GM18507 (cell line): ENCODE measurements at places on chromosomes 5 and 9.

- DNase-seq, result no peak
Measured at GRCh38 chr5:181028032-181028819, 11.8 kb upstream of the BTNL9 start.

DNA sequence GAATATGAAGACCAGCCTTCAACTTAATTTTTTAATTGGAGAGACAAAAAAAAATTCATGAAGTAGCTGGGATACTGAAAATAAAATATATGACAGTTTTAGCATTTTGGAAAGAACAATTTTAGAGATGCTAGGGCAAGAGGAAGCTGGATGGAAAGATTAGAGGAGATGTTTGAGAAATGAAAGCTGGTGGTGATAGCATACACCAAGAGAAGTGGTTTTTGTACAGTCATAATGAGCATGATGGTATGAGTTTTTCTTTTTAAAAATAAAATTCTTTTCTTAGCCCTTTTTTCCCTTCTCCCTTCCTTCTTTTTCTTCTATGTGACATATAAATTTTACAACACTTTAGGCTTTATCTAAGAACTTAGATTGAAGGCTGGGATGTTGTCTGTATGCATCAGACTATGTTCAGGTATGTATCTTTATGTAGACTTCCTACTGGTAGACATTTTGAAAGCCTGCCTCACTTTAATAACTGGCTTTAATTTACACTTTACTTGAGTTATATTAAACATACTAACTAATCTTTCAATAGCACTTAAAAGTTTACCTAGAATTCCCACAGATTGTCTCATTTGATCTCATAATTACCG, 522.5 kb downstream of the TLE4 start:
- DNase-seq, result no peak

DNA sequence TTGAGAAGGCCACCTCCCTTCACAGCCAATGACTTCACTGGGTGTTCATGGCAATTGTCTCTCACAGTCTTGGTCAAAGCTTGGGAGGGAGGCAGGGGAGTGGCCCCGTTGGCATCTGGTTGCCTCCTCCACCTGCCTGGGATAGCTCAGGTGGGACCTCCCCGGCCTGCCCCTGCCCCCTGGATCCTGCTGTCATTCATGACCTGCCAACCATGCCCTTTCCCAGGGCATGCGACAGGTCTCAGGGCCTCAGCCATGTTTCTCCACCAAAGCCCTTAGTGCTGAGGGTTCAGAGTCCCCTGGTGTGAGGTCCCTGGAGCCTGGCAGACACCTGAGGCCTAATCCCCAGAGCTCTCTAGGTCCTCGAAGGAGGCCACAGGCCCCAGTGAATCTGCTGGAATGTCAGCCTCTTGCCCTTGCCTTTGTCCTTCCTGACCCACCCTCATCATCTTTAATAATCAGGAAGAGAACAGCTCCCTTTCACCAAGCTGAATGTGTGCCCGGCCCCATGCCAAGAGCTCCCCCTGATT, 5.6 kb downstream of the DAB2IP start:
- no peak for DNase-seq

GRCh38 chr5:168961681-168962080, 339.3 kb downstream of the SLIT3 start:
- DNase-seq, result no peak

DNA sequence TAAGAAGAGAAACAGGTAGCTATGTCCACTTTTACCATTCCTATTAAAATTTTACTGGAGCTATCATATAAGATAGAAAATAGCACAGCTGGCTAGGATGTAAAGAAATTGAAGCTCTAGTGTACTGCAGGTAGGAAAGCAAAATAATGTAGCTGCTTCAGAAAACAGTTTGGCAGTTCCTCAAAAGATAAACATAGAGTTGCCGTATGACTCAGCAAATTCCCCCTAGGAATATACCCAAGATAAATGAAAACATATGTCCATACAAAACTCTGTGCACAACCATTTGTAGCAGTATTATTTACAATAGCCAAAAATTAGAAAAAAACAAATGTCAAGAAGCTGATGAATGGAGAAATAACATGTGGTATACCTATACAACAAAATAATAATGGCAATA, 64.6 kb upstream of the SHISAL2B start:
- DNase-seq, result no peak

GRCh38 chr5:96474073-96474472, 41.0 kb upstream of the PCSK1 start:
- no peak for DNase-seq

DNA sequence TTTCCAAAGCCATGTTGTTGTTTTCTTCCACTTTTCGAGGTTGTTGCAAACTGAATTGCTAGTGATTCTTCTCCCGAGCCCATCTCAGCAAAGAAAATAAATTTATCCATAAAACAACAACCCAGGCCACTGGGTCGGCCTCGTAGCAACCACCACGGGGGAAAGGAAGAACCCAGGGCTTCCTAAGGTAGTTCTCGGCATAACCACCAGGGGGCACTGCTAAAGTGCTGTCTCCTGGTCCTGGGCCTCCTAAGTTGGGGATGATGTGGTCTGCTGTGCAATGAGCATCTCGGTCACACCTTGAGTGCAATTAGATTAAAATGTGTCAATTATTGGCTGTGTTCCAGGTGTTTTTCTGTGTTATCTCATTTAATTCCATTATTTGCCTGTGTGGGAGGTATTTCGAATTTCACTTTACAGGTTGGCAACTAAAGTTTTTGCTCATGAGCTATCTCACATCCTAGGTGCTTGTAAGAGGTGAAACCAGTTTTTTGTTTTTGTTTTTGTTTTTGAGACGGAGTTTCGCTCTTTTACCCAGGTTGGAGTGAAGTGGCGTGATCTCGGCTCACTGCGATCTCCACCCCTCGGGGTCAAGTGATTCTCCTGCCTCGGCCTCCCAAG, 102.8 kb upstream of the DAP start:
- peak; percentile 51 for DNase-seq

DNA sequence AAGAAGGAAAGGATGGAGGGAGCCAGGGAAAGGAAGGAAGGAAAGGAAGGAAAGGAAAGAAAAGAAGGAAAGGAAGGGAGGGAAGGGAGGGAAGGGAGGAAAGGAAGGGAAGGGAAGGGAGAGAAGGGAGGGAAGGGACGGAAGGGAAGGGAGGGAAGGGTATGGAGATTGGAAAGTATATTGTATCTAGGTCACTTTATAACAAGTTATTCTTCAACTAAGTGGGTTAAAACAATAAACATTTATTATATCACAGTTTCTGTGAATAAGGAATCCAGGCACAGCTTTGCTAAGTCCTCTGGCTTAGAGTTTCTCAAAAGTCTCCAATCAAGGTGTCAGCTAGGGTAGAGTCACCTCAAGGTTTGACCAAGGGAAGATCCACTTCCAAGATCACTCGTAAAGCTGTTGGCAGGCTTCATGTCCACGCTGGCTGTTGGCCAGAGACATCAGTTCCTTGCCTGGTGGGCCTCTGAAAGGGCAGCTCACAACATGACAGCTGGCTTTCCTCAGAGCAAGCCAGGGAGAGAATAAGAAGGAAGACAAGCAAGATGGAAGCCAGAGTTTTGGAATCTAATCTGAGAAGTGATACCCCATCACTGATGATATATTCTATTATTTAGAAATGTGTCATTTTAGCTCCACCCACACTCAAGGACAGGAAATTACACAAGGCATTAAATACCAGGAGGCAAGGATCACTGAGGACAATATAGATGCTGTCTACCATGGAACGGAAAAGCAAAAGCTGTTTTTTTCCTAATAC, 105.1 kb downstream of the DEPDC1B start:
- DNase-seq, result no peak

- no peak for DNase-seq
Measured at GRCh38 chr5:152595405-152595804, 190.3 kb upstream of the NMUR2 start.

- no peak for DNase-seq
Measured at GRCh38 chr5:115392611-115393010, 96.2 kb upstream of the CCDC112 start.

DNA sequence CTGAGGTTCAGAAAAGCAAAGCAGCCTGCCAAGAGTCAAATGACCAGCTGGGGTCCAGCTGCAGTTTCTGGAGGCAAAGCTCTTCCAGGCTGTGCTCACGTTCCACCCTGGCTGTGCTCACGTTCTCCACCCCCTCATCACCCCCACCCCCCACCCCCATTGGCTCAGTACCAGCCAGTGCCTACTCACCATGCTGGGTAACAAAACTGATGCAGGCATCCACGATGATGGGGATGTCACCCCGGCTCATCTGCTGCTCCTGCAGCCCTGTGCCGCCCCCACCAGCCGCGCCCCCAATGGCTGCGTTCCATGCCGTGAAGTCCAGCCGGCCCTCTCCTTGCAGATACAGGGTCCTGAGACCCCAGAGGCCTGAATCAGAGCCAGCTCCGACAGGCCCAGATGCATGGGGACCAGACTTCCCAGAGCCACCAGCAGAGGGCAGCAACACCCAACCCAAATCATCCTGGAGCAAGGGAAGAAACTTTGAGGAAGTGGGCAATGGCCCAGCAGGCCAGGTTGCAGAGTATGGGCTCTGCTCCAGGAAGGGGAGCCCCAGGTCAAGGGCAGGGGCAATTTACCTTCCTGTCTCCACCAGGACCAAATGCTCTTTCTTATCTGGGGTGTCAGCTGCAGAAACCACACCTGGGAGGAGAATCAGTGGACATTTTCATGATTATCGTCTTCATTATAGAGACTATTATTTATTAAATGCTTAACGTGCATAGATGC, 13.7 kb upstream of the FCHSD1 start:
- DNase-seq, result peak; percentile 71

- DNase-seq, result no peak
Measured at GRCh38 chr9:127967151-127967809, 13.5 kb downstream of the EEIG1 start.

DNA sequence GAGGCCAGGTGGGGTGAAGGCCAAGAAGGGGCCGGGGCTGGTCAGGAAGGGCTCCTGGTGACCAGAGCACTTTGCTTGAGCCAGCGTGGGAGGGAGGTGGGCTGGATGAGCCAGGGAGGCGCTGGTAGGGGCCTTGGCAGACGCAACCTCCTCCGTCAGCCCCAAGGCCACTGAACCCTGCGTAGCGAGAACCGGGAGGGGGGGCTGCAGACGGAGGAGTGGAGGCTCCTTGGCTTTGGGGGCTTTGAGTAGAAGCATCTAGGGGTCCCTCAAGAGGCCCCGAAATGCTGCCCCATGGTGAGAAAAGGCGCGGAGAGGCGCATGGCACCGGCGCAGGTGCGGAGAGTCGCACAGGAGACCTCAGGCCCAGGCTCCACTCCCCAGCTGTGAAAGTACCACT, 1888.0 kb upstream of the CDH9 start:
- no peak for DNase-seq

DNA sequence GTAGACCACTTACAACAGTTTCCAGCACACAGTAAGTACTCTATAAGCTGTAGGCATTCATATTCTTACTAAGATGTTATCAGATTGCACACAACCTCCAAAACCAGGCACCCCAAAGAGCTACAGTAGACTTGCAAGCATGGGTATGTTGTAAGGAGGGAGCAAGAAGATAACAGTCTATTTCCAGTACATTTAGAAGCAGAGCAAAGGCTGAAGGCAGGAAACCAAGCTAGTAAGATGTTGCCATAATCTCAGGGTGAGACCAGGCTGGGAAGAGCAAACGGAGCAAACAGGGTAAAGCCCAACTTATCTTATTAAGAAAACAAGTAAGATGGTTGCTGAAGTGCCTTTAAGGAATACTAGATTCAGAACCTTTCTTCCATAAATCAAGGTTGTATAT, 161.1 kb downstream of the GLIS3 start:
- no peak for DNase-seq

- no peak for DNase-seq
Measured at GRCh38 chr5:137393196-137393993, 105.7 kb downstream of the SPOCK1 start.

GRCh38 chr9:89532478-89532877, 34.6 kb upstream of the SEMA4D start:
- no peak for DNase-seq

GRCh38 chr5:1432296-1432695, 12.9 kb downstream of the SLC6A3 start:
- DNase-seq, result no peak

DNA sequence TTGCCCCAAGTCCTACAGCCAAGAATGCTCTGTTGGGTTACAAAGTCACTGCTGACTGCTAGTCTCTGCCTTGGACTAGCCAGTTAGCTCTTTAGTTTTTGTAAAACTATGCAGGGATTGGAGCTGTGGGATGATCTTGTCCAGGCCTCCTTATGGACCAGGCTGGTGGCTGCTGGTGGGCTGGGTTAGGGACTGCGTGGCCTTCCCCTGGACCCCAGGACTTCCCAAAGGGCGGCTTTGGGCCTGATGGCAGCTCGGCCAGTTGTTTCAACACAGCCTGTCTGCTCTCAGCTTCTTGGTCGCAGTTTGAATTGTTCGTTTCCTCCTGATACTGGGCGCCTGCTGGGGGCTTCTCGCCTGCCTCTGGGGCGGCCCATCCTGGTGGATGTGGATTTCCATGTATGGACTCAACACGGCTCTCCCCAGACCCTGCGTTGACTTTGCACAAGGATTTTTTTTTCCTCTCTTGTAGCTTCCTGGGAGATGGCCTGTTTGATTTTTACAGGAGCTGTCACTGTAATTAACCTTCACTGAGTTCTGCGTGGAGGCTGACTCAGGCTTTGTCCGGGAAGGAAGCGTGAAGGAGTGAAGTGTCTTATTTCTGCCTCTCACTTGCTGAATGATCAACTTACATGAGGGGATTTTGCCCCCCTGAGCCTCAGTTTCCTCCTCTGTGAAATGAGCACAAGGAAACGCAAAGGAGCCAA, 91.9 kb upstream of the NEURL1B start:
- DNase-seq, result no peak

- no peak for DNase-seq
Measured at GRCh38 chr9:10265153-10265631, 347.6 kb downstream of the PTPRD start.

GRCh38 chr5:143219696-143220095, 183.8 kb downstream of the NR3C1 start:
- no peak for DNase-seq

DNA sequence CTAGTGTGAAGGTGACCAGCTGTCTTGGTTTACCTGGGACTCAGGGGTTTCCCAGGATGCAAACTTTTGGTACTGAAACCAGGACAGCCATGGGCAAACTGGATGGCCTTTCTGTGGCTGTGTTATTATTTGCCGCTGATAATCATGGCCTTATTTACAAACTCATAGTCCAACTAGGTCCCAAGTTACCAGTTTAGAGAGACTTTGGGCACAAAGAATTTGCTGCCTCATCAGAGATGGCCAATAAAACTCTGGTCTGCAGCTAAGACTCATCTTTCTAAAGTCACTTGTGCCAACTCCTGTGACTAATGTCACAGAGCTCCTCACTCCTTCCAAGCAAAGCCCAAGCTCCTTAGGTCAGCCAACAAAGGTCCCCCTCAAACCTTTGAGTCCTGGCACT, 47.5 kb upstream of the PLPP6 start:
- no peak for DNase-seq

DNA sequence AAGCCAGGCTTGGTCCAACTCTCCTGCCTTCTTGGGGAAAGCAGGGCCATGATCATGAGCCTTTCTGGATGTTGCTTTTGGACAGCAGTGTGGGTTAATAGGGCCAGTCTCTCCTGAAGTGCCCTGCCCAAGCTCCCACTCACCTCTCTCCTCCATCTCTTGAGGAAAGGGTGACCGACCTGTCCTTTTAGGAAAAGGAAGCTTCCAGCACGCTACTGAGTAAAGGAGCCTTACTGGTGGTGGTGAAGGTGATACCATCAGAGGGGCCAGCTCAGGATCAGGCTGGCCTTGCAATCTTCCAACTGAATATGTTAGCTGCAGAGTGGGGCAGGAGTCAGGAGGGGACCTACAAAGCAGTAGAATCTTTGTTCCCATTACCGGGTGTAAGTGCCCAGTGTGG, 2.2 kb upstream of the RGS3 start:
- DNase-seq, result no peak
